Stimulated activated CD8-positive, alpha-beta memory T cell treated with anti-CD3 and anti-CD28 coated beads, Interleukin-4, amount 100 ng/mL, for 1 hour (primary cell): ENCODE measurements at places on chromosomes 6 and 20.

DNA sequence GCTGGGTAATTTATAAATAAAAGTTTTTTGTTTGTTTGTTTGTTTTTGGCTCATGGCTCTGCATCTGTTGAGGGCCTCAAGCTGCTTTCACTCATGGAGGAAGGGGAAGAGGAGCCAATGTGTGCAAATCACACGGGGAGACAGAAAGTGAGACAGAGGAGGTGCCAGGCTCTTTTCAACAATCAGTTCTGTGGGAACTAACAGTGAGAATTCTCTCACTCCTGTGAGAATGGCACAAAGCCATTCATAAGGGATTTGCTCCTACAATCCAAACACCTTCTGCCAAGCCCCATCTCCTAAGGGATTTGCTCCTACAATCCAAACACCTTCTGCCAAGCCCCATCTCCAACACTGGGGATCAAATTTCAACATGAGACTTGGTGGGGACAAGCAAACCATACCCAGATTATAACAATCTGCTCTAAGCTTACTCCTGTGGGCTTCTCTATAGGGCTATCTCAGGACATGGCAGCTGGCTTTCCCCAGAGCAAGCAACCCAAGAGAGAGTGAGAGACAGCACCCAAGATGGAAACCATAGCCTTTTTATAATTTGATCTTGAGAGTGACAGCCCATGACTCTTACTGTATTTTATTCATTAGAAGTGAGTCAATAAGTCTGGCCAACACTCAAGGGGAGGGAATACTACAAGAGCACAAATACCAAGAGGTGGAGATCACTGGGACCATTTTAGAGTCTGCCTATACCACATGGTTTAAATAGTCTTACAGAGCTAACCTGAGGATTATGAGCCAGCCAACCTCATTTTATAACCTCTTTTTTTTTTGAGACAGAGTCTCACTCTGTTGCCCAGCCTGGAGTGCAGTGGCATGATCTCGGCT, 22.8 kb upstream of the LRRC1 start:
- no peak for DNase-seq

GRCh38 chr20:62350629-62351422, 16.3 kb downstream of the LAMA5 start:
- DNase-seq: no peak

DNA sequence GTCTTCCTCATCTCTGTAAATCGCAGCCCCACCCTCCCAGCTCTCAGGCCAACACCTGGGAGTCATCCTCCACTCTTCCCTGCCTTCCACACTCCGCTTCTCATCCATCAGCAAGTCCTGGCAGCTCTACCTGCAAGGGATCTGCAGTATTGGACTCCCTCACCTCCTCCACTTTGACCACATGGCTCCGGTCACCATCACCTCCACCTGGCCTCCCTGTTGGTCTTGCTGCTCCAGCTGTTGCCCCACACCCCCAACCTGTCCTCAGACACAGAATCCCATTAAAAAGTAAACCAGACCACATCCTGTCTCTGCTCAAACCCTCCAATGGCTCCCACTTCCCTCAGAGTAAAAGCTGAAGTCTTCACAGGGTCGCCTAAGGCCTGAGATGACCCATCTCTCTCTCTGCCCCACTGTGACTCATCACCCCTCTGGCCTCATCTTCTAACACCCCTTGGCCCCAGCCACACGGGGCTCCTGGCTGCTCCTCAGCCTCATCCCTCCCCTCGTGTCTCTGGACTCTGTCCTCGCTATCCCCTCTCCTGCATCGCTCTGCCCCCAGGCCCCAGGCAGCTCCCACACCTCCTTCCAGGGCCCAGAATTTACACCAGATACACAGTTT, 185.1 kb upstream of the SULF2 start:
- no peak for DNase-seq

DNA sequence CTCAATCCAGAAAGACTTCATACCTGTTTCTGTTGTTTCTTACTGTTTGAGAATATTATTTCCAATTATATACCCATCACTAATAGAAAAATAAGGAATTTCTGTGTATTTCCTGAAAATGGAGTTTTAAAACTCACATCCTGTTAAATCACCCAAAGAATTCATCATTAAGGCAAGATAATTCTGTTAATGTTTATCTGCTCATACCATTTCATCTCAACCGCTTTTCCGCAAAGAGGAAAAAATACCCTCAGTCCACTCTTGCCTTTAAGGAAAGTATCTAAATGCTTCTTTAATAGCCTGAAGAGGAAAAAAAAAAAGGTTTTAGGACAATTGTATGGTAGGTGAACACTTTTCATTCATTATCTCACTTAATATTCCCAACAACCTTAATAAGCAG, 7.3 kb downstream of the TPMT start:
- DNase-seq: no peak

- DNase-seq: no peak
These were observed 1139.2 kb upstream of the GJE1 start for GRCh38 chr6:140993515-140993914.

DNA sequence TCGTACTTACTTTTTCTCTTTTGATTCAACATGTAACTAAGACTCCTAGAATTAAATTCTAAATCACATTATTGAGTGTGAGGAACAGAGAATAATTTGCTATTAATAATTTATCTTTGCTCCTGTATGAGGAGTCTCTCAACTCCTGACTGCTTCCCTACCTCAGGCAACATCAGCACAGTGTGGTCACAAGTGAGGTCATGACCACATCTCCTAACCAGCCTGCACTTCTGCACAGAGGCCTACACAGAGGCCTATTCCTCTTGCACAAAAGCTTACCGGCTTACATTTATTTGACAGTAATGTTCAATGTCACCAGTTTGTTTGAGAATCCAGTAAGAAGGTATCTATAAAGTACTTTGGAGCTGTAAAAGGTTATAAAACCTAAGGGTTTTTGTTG, 637.4 kb upstream of the MARCKS start:
- no peak for DNase-seq

- no peak for DNase-seq
These were observed 912 bp downstream of the IL17F start for GRCh38 chr6:52243282-52243893.

GRCh38 chr20:43533060-43533459, 25.6 kb downstream of the L3MBTL1 start:
- no peak for DNase-seq

- no peak for DNase-seq
These were observed 61.2 kb downstream of the FOXC1 start for GRCh38 chr6:1670711-1671462.
